ENCODE measurements at places on chromosomes 6 and 20.

DNA sequence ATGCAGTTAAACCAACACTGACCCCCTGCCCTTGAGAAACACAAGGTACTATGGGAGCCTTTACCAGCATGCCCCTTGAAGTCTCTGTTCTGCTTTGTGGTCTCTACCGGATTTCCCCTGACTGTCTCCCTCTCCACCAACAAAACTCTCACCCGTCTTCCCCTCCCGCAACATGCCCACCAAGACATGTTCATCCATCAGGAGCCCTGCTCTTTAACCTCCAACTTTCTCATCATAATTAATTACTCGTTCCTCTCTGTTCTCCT is 1.1 kb downstream of the ZNF165 start:
- no peak for DNase-seq

DNA sequence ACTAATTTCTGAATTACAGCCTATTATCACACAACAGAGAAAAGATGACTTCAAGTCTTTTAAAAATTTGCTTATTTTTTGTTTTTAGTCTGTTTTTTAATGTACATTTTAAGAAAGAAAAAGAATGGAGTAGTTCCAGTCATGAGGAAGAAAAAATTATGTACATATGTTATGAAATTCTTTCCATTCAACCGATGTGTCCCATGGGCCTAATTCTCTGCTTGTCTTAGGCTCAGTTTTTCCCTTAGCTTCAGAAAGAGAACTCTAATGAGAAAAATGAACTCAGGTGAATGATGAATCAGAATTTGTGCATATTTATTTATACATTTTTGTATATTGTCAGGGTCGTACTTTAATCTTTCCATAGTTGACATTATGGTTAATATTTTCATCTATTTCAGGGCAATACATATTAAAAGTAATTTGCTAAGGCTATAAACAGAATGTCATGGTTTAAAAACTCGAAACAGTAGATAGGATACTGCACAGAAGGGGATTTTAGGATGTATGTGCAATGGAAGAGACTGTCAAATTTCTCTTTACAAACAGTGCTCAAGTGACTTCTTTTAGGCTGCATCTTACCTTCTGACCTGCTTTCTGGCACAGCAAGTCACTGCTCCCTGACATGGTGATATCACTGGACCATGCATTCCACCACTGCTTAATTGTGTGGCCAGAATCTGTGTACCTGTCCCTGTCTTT is 153.1 kb downstream of the EPHA7 start:
- no peak for DNase-seq

DNA sequence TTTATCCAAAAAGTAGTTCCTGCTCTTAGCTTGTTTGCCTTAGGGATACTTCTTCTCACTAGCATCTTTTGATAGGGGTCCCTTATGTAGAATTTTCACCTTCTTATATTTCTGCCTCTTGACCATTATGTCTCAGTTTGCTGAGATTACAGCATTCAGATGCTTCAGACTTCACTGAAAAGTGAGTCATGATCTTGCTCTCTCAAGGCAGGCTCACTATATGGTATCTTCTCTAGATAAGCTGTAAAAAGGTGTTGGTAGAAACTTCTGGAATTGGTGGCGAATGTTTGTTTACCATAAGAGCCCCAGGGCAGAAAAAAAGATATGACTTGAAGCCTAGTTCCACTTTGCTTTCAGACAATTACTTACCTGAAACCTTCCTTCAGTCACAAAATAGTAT is 19.7 kb downstream of the GTPBP2 start:
- no peak for DNase-seq

DNA sequence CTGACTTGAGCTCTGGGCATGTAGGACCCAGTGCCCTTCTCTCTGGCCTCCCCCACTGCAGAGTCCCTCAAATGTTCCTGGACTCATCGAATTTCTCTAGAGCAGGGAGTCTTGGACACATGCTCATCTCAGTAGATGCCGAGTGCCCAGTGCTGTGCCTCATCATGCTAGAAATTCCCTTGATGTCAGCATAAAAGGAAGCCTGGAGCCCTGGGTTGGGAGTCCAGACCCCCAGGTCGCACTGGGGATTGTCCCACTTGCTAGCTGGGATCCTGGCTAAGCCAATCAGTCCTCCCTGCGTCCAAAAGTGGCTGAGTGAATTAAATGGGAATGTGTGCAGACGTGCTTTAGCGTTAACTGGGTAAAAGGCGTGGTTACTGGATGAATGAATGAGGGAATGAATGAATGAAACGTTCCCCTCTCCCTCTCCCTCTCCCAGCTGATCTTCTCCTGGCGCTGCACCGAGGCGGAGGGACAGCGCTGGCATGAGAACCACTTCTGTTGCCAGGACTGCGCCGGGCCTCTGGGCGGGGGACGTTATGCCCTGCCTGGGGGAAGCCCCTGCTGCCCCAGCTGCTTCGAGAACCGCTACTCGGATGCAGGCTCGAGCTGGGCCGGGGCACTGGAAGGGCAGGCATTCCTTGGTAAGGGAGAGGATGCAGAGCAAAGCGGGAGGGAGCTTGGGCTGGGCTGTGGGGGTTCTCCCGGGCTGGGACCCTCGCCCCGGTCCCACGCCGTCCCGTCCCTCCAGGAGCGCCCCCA is 1.6 kb upstream of the TOMM6 start:
- no peak for DNase-seq

DNA sequence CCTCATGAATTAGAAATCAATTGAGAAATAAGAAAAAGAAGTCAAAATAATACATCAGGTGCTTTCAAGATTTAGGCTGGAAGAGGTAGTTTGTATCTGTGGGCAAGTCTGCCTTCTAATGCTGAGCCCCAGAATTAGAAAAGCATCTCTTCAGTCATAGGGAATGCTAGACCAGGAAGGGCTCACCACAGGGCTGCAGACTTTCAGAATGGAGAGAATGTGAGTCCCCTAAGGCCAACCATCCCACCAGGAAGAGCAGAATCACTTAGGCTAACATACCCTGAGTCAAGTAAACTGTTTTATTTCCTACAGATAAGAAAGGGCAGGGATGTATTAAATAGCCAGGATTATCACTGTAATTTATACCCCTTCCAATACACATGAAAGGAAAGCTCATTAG is 510.2 kb downstream of the RNF144B start:
- no peak for DNase-seq

- no peak for DNase-seq
Measured at GRCh38 chr20:582204-582603, 27.9 kb downstream of the TCF15 start.

- no peak for DNase-seq
Measured at GRCh38 chr6:151482290-151482689, 11.5 kb upstream of the CCDC170 start.
